Stimulated activated CD4-positive, alpha-beta T cell treated with anti-CD3 and anti-CD28 coated beads, Interleukin-2, amount 100 ng/mL, for 4 hours (primary cell): ENCODE measurements at places on chromosomes 3 and 15.

DNA sequence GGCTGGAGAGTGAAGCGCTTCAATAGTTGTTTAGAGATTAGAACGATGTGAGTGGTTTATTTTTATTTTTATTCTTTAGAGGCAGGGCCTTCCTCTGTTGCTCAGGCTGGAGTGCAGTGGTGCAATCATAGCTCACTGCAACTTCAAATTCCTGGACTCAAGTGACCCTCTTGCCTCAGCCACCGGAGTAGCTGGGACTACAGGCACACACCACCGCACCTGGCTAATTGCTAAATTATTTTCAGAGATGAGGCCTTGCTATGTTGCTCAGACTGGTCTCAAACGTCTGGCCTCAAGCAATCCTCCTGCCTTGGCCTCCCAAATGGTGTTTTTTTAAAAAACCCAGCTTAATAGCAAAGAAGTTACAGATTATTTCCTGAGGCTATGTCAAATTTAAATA, 29.0 kb downstream of the PPARG start:
- no peak for DNase-seq

DNA sequence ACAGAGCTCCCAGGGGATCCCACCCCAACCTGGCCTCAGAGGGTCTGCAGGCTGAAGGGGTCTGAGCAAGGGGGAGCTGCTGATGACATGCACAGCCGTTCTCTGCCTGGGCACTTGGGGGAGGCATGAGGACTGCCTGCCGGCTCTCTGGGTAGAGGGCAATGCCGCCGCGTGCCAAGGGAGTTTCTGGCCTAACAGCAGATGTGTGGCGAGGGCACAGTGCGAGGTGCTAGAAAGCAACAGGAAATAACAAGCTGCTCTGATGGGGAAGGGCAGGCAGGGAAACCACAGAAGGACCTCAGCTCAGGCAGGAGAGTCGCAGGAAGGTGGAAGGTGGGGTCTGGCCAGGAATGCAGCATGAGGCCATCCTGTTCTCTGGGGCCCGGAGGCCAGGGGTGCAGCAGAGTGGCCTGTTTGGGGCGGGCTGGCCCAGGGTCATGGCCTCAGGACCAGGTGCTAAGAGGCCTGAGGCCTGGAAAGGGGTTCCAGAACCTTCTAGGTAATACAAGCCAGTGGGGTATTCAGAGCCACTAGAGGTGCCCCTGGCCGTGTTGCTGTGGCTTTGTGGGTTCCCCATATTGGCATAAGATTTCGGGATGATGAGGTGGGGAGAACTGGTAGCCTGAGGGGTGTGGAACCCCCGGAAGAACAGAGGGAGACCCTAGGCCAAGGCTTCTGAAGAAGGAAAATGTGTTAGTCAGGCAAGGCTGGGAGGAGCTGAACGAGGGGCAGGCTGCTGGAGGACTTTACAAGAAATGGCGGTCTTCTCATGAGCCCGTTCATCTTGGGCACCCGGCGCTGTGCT, 41.2 kb downstream of the RGMA start:
- DNase-seq, result no peak

- DNase-seq, result no peak
These were observed 189.5 kb upstream of the WNT5A start for GRCh38 chr3:55676643-55677042.

DNA sequence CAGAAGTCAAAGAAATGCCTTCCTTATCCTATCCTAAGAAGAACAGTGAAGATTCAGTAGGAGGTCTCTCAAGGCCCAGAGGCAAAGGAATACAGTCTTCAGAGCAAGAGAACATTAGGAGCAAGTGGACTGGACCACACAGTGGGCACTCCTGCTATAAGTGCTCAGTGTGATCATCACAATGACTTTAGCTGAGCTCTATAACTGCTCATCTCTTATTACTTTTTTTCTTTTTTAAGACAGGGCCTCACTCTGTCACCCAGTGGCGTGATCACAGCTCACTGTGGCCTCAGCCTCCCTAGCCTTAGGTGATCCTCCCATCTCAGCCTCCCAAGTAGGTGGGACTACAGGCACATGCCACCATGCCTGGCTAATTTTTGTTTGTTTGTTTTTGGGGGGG, 48.1 kb downstream of the COL8A1 start:
- DNase-seq, result no peak

GRCh38 chr3:99903869-99904268, 86.2 kb downstream of the CMSS1 start:
- DNase-seq, result no peak

DNA sequence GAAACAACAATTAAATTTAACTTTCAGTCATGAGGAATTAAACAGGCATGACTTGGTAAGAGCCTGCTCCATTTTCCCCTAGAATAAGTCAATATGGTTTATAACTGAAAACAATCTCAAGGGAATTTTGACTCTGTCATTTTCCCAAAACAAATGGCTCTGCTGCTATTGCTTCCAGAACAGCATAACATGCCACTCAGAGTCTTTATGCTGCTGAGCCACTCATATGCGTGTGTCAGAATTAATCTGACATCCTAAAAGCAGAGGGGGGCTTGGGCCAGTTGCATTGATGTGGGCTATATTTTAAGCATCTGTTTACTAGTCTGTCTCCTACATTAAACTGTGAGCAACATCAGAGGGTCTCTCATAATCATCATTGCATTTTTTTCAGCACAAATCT, 111.1 kb upstream of the ABI3BP start:
- DNase-seq, result no peak

DNA sequence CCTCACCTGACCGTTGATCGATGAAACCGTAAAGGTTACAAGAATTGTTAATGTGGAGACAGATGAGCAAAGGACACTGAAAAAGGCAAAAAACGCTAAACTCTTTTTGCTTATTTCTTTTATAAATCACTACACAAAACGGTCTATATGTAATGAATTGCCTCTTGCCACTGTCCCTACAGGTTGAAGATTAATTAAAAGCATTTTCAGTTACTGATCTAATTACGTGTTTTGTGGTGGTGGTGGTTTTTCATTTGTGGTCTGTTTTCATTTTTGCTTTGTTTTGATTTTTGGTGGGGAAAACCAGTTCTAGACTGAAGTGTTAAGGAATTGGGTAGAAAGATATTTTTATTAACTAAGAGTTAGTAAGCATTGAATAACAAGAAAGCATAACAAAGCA, 299.2 kb upstream of the LRRN1 start:
- DNase-seq, result no peak

GRCh38 chr3:188088948-188089685, 64.8 kb upstream of the LPP start:
- DNase-seq, result no peak

DNA sequence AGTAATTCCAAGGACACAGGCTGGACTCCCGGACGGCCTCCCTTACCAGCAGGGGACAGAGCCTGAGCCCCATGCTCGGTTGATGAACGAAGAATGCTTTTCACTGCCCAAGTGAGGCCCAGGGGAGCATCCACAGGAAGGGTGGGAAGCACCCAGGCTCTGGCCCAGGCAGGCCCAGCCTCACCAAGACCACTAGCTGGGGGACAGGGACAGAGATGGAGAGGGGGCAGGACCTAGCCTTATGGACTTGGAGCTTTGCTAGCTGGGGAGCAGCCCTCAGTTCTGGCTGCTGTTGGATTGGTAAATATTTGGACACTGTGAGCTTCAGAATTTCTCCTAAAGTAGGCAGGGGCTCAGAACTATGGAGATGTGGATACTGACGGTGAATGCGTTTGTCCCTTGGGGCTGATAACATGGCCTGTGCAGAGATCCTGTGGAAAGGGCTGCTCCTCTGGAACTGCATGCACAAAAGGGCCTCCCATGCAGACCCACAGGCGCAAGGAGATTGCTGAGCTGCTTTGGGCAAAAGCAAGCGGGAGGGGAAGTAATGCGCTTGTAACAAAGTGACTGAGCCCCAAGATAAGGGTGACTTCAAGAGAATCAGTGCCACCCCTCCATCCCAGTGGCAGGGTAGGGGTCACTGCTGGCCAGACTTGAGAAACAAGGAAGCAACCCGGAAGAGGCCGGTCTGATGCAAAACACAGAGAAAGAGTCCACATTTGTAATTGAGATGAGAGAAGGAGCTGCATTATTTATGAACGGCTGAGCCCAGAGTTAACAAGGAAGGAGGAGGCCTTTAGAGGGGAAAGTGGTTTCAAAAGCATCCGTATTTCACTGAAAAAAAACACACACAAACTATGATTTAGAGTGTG, 70.1 kb upstream of the MEF2A start:
- no peak for DNase-seq

DNA sequence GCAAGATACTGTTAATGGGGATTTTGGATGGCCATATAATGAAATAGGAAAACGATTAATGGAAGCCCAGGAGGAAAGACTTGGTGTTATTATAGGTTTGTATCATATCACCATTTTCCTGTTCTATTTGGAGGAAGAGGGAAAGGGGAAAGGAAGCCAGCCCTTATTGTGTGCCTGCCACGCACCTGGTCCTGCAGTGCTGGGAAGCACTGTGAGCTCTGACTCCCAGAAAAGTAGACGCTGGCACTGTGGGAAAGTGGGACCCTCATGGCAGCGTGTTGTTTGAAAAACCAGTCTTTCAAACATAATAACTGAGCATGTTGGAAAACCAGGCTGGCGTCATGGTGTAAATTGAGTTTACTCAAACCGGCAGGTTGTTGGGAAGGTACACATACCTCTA, 22.0 kb downstream of the CGNL1 start:
- DNase-seq, result no peak
